IMR-90 (cell line): ENCODE measurements at places on chromosomes 7 and 10. TPM values are rescaled to one million over a fixed set of nuclear protein-coding genes. Genes with fewer than 3 reads are reported as not detected.
A peak's percentile ranks its signal among the peaks of the same experiment; 100 is the strongest.

DNA sequence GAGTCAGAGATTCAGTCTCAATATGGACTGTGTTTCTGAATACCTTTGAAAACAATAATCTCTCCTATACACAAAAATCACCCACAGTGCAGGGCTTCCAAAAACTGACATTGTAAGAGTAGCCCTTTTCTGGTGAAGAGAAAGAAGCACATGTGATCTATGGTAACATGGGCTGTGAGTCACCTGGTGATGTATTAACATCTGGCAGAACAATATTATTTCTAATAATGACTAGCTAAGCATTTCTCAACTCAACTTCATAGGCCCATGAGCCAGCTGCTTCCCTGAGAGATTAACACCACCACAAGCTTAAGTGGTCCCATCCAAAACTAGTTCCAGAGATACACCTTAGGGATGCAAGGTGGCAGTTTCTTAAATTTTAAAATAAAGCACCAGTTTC is 331.0 kb upstream of the NRP1 start:
- H3K4me3 ChIP-seq, result no peak overlapping the region
- H3K36me3 ChIP-seq, result no peaks in the 10 kb centered on the region
- DNase-seq, result peak; percentile 52
- no peak overlapping the region for H3K27ac ChIP-seq
- peaks cover 2% of the 10 kb centered on the region; the same call in 1 of the 2 replicates for H3K4me1 ChIP-seq

DNA sequence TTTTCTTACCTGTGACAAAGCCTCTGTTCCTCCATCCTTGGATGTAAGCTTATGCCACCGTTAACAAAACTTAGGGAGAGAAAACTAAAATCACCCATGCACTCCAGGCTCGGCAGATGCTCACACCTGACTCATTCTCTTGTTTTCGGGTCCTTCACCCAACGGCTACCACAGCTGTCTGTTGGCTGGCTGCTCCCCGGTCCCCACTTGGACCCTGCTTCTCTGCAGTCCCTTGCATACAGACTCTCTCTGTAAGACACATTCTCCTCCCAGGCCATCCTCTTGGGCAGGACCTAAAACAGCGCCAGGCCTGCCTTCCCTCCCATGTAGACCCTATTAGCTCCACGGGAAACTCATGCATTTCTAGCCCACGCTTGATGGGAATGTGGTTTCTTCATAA is 12.1 kb upstream of the INHBA start:
- H3K27ac ChIP-seq, result no peak overlapping the region
- H3K4me3 ChIP-seq, result no peak overlapping the region

DNA sequence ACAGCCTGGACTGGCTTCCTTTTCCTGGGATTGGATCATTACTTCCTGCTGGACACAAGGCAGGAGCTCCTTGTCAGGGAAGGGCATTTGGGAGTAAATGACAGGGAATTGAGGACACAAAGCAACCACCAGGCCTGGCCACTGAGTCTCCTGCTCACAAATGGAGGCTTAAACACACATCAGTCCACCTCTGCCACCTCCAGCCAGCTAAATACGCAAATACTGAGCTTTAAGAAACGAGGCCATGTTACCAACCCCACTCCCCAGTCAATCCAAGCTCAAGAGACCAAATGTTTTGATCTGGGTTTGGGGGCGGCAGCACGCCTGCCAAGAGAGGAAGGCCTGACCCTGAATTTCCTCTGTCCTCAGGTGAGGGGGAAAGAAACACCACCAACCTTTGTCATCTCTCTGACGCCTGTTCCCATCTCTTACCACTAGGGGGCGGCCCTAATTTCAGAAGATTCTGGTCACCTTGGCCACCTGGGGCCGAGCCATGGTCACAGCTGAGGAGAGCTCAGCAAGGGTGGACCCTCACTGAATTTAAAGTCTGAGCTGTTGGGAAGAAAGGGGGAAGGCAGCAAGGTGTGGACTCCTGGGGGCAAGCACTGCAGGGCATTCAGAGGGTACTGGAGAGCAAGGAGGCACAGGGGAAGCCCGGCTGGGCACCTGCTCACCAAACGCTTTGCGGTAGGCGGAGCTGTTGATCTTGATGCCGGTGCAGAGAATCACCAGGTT is 16.5 kb downstream of the AIFM2 start:
- H3K4me3 ChIP-seq, result no peak overlapping the region
- H3K27me3 ChIP-seq, result no peaks in the 10 kb centered on the region
- no peaks in the 10 kb centered on the region for H3K4me1 ChIP-seq
- no peak overlapping the region for H3K27ac ChIP-seq
- peaks cover 56% of the 10 kb centered on the region for H3K36me3 ChIP-seq

- no peak for DNase-seq
- H3K27me3 ChIP-seq, result no peaks in the 10 kb centered on the region
- no peaks in the 10 kb centered on the region for H3K36me3 ChIP-seq
- no peaks in the 10 kb centered on the region for H3K4me1 ChIP-seq
- no peak overlapping the region for H3K4me3 ChIP-seq
Observed at GRCh38 chr7:157515342-157516041, 178.7 kb downstream of the DNAJB6 start.

GRCh38 chr10:68327889-68328786 is 3.7 kb upstream of the HNRNPH3 start:
- no peaks in the 10 kb centered on the region for H3K36me3 ChIP-seq
- no peak overlapping the region for H3K4me3 ChIP-seq
- H3K4me1 ChIP-seq, result peaks cover 10% of the 10 kb centered on the region
- DNase-seq, result peak; percentile 60

DNA sequence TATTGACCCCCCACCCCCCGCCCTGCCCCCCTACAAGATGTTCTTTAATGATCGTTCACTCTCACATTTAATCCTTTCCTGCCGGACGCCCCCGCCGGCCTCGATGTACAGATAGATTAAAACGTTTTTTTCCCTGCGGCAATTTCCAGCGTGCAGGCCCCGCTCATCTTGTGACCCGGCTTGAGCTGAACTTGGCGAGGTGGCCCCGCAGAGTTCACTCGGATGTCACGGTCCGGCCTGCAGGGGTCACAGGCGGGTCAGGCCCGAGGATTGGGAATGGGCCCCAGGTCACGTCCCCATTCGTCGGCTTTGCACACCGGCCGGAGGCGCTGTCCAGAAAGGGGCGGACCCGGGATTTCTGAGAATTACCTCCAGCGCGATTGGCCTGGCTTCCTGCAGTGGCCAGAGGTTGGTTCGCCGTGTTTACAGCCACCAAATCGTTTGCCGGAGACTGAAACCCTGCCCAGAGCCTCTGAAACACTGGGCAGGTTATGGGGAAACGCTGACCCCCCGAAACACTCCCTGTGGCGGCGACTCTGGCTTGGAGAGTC is 1.9 kb upstream of the CYP26A1 start:
- no peak overlapping the region for H3K27ac ChIP-seq
- peaks cover 97% of the 10 kb centered on the region for H3K27me3 ChIP-seq
- peaks cover 6% of the 10 kb centered on the region; the same call in 1 of the 2 replicates for H3K4me1 ChIP-seq
- H3K4me3 ChIP-seq, result no peak overlapping the region

DNA sequence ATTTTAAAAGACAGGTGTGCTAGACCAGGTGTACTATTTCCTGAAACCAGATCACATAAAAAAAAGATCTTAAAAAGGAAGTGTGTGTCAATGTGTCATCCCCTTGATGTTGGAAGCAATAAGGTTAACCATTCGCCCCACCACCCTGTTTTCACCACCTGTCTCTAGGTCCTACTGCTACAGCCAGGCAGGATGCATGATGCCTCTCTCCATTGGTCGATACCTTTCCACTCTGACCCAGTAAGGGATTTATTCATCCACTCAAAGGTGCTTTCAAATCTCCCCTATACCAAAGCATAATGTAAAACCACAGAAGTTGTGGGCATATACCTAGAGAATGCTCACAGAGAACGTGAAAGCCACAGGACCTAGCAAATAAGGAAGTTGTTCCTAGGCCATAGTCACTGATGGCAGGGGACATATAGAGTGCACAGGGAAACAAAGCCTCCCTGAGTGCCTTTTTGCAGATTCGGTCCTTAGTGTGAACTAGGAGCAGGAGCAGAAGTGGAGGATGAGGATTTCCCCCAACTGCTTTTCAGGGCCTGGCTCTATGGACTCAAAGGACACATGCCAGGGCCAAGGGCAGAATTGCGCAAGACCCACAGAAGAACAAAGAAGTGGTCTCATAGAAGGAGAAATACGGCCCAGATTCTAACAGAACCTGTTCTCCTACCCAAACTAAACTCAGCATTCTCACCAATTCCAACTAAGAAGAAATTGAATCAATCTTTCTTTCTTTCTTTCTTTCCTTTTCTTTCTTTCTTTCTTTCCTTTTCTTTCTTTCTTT is 631.5 kb upstream of the NRP1 start:
- H3K27ac ChIP-seq, result no peak overlapping the region
- no peaks in the 10 kb centered on the region for H3K36me3 ChIP-seq
- no peaks in the 10 kb centered on the region; the same call in 1 of the 2 replicates for H3K27me3 ChIP-seq
- no peaks in the 10 kb centered on the region for H3K4me1 ChIP-seq
- no peak overlapping the region for H3K4me3 ChIP-seq

DNA sequence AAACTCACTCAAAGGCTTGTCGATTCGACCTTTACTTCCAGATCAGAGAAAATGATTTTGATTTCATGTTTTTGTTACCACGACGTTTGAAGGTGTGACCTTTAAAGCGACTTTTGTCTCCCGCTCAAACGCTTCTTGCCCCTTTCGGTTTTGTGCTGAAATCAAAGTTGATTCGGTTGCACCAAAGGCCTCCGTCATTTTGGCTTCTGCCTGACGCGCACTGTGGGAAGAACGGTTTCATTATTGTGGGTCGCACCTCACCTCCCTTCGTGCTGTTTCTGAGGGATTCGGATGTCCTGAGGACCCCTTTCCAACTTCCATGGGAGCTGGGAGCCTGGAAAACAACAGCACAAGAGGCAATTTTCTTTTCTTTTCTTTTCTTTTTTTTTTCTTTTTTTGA is 176.9 kb downstream of the DNAJB6 start:
- no peak overlapping the region for H3K4me3 ChIP-seq
- DNase-seq, result no peak
- no peaks in the 10 kb centered on the region for H3K27me3 ChIP-seq
- no peak overlapping the region for H3K27ac ChIP-seq
- H3K36me3 ChIP-seq, result no peaks in the 10 kb centered on the region

- no peak overlapping the region for H3K27ac ChIP-seq
- H3K36me3 ChIP-seq, result no peaks in the 10 kb centered on the region
- no peaks in the 10 kb centered on the region for H3K27me3 ChIP-seq
- H3K4me3 ChIP-seq, result no peak overlapping the region
- H3K4me1 ChIP-seq, result no peaks in the 10 kb centered on the region
- DNase-seq, result no peak
Observed at GRCh38 chr7:10474048-10474447, 499.6 kb upstream of the PHF14 start.

The RNF133 gene
- under 0.01 TPM in 1 of 2 replicates, not detected in the other for total RNA-seq

The SKIDA1 gene
- total RNA-seq, result 0.56 and 0.72 TPM in 2 replicates

The CLDN4 gene
- total RNA-seq, result 2.9 and 3.9 TPM in 2 replicates

The KEL gene
- not detected in 2 replicates for total RNA-seq

The ADCK2 gene
- 7.5 and 10.0 TPM in 2 replicates for total RNA-seq

The STEAP2 gene
- 3.9 and 4.2 TPM in 2 replicates for total RNA-seq
